ENCODE measurements at places on chromosomes 16 and 17.

- DNase-seq: no peak
Measured at GRCh38 chr17:7336240-7337175, at the start of gene ACAP1. TSS of gene ACAP1 (plus strand) at chr17:7336529. CDS start at chr17:7336735, 206 bp downstream.

DNA sequence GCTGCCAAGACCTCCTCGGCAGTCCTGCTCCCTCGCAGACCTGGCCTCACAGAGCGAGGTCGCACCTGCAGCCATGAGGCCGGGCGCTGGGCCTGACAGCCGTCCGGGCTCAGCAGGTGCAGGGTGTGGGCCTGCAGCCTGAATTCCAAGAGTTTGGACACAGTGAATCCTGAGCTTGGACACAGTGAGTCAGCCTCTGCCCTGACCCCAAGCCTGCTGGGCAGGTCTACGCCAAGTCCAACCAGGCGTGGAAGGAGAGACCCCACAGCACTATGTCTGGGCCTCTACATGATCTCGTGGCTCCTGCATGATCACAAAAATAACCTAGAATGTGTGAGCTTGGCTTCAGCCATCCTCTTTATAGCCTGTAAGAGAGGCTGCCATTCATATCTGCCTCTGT is 121.0 kb downstream of the C16orf95 start:
- DNase-seq: no peak

DNA sequence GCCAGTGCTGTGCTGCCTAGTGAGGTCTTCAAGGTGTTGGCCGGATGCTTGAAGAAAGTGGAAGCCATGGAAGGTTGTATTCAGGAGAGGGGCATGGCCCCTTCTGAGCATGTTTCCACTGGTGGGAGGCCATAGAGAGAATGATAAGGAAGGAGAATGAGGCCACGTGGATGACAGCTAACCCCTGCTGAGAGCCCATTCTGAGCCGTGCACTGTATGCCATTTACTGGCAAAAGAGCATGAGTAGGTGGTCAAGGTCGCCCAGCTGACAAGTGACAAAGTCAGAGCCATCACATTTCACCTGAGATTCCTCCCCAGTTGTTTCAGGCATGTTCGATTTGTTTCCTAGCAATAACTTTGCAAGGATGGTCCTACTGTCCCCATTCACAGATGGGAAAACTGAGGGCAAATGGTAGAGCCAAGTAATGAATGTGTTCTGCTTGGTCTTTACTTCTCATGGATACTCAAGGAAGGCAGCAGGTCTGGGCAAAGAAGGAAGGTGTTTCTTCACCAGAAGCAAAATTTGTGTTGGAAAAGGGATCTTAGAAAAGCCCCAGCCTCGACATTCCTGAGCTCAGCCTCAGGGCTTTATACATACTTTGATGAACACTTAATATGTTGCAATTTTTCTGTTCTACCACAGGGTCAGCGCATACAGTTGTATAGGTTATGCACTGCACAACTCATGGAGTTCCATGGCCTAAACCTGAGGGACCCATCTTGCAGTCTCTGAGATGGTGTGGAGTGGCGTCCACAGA is 10.5 kb upstream of the NKD1 start:
- DNase-seq: no peak

- no peak for DNase-seq
Measured at GRCh38 chr17:1940810-1941185, 84.3 kb downstream of the RTN4RL1 start.

GRCh38 chr17:82267575-82268379 is 5.7 kb downstream of the CSNK1D start:
- no peak for DNase-seq

DNA sequence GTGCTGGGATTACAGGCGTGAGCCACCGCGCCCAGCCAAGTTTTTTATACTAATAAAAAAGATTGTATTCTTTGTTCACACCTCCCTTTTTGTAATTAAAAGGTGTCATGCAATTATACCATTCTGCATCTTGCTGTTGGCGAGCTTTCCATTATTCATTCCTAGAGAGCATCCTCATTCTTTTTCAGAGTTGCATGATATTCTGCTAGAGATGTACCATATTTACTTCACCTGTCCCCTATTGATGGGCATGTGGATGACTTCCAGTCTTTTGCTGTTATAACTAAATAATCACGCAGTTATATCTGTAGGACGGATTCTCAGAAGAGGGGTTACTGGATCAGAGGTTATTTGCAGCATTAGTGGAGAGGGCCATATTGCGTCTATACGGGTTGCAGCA is 17.0 kb downstream of the SGSM2 start:
- DNase-seq: no peak

GRCh38 chr16:78742501-78743283 is 643.2 kb downstream of the WWOX start:
- no peak for DNase-seq

- DNase-seq: no peak
Measured at GRCh38 chr17:40978575-40979151, 5.5 kb downstream of the KRT40 start.

- no peak for DNase-seq
Measured at GRCh38 chr16:31183432-31184428, 3.8 kb downstream of the FUS start.

- DNase-seq: no peak
Measured at GRCh38 chr17:46950997-46951621, 27.9 kb downstream of the RPRML start.

Measured in NCI-H146 (cell line).